ENCODE measurements at places on chromosomes 3 and 15.

- DNase-seq = no peak
Observed at GRCh38 chr3:143276592-143276991, 157.0 kb downstream of the CHST2 start.

- peak; percentile 45 for DNase-seq
Observed at GRCh38 chr15:63476229-63476632, 28.2 kb upstream of the USP3 start.

- DNase-seq = peak; percentile 63
Observed at GRCh38 chr3:57126244-57126643, 38.9 kb downstream of the IL17RD start.

DNA sequence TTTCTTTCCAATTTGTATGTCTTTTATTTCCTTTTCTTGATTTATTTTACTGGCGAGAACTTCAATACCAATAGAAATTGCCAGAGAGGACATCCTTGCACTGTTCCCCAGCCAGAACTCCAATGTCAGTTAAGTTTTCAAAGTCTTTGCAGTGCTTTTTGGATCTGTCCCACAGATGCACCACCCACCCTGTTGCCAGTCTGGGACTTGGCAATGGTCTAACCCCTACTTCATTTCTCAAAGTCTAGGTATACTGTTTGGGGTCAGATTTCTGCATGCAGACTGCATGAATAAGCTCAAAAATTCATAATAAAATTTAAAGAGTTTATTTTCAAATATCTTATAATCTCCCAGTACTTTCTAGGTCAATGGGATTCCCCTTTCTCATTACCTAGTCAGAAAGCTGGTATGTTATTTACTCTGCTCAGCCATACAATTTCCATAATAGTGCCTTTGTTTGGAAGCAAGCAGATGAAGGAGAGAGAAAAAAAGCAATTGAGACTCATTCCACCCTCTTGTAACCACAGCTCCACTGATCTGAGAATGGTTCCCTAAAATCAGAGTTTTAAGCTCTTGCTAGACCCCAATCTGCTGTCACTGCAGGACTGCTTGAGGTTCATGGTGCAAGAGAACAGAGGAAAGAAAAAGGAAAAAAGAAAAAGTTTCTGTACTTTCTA, 125.9 kb upstream of the PLXND1 start:
- DNase-seq = no peak

GRCh38 chr3:192042116-192042515, 581.2 kb downstream of the PYDC2 start:
- DNase-seq = no peak

Data from ELF-1 (cell line).